Coronary artery (tissue), 2 donors: ENCODE measurements at places on chromosomes 16 and 17.

GRCh38 chr16:20393801-20394577 lies 10.5 kb downstream of the PDILT start:
- DNase-seq = no peak

- DNase-seq = no peak
These were observed 221.3 kb downstream of the SNX29 start for GRCh38 chr16:12197812-12198211.

DNA sequence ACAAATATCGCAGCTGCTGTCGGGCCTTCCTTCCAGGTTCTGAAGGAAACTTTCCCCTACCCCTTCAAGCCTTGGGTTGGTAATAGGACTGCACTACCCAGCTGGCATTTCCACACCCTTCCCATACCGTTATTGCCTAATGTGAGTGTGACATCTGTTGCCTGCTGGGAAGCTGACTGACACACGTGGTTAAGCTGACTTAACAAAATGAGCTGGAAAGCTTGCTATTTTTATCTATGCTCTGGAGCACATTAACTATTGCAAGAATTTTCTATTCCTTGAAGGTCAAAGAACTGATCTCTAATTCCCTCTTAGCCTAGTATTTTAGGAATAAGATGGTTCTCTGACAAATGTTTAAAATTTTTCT lies 79.5 kb downstream of the PMP22 start:
- DNase-seq = no peak

DNA sequence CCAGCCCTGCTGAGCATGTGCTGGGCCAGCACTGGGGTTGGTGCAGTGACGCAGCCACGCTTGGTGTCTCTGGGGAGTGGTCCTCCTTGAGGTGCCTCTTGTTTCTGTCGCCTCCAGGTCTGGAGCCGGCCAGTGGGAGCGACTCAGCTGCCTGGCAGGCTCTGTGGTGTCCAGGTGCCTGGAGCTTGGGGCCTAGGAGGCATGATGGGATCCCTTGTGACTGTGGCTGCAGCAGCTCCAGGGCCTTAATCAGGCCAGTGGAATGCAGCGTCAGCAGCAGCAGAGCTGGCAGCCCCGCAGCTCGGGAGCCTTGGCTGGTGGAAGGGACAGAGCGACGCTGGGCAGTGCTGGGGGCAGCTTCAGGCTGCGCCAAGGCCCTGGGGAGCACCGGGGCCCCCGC lies 74.7 kb upstream of the CIBAR2 start:
- DNase-seq = no peak

DNA sequence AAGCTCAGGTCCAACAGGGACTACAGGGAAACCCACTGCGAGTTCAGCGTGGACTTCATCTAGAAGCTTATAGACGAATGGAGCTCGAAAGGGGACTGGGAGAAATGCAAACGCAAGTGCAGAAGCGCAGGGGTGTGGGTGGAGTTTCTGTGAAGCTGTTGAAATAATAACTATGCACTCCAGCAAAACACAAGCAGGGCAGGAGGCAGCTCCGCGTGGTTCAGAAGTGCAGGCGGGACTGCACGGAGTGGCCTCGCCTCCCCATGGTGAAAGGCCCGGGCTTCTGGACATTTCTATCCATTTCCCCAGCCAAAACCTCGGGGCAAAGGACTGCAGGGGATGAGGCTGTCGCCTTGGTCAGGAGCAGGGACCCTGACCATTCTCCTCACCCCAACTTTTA lies 74.5 kb downstream of the ZNF423 start:
- no peak for DNase-seq

- DNase-seq = no peak
These were observed 68.4 kb upstream of the NKD1 start for GRCh38 chr16:50479771-50480170.

GRCh38 chr16:49839017-49839825 lies 16.7 kb downstream of the ZNF423 start:
- no peak for DNase-seq

- no peak for DNase-seq
These were observed 141.0 kb upstream of the CIBAR2 start for GRCh38 chr16:85253084-85253941.

GRCh38 chr16:66315210-66315825 lies 51.2 kb upstream of the CDH5 start:
- peak; percentile 81 for DNase-seq

- DNase-seq = no peak
These were observed at the start of gene COPZ2 for GRCh38 chr17:48037036-48037837. Gene COPZ2, minus strand, starts transcription at chr17:48037797. Its CDS starts 20 bp downstream, at chr17:48037777.

DNA sequence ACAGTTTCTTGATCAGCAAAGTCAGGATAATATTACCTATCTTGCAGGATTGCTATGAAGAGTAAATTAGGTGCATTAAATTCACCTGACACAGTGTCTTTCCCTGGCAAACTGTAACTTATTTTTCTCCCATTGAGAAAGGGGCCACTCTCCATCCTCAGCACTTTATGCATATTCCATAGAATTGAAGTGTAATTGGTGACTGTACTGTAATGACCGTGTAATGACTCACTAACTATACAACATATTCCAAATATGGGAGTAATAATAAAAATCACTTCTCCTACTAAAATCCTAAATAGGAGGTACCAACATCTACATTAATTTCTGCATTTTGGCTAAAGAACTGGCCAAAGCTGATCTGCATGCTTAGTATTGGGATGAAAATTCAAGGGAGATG lies 141.9 kb upstream of the NOG start:
- no peak for DNase-seq

- no peak for DNase-seq
These were observed 61.9 kb upstream of the DHX40 start for GRCh38 chr17:59503500-59503899.

- peak; percentile 75 for DNase-seq
These were observed 4.4 kb downstream of the TP53I13 start for GRCh38 chr17:29572691-29573557.

DNA sequence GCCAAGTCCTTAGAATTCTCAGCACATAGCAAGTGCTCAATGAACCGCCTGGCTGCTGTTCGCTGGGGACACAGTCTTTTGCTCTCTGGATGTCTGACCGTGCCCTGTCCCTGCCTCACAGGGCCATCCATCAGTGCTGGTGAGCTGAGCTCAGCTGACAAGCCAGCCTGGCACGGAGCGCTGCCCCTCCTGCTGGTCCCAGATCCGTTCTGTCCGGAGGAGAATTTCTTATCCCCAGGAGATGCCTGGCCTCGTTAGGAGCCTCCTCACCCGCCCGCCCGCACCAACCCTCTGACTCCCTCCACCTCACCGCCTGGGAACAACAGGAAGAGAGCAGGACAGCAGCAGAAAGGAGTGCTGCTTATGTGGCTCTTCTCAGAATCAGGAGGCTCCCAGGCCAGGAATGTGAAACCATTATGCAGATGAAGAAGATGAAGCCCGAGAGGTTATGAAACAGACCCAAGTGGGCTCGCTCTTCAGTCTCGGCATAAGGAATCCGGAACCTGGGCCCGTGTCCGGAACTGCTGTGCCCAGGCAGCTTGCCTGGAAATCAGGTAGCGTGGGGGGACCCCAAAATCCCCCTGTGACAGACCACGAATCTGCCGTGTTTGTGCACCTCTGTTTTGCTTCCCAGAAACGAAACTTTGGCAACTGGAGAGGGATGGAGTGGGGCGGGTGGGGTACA lies 28.8 kb upstream of the RMI2 start:
- no peak for DNase-seq

DNA sequence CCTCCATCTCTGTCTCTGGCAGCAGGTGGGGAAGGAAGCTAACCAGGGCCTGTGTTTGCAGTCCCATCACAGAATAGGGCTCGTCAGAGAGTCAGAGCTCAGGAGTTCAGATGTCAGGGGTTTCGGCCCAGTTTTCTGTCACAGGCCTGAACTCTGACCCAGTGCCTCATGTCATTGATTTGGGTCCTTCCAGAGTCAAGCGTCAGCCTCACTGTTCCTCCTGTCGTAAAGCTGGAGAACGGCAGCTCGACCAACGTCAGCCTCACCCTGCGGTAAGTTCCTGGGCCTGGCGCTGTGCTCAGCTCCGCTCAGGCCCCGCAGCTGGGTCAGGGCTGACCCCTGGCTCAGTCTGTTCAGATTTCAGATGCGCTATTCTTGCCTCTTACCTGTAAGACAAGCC lies 10.7 kb downstream of the CTNS start:
- DNase-seq = no peak

DNA sequence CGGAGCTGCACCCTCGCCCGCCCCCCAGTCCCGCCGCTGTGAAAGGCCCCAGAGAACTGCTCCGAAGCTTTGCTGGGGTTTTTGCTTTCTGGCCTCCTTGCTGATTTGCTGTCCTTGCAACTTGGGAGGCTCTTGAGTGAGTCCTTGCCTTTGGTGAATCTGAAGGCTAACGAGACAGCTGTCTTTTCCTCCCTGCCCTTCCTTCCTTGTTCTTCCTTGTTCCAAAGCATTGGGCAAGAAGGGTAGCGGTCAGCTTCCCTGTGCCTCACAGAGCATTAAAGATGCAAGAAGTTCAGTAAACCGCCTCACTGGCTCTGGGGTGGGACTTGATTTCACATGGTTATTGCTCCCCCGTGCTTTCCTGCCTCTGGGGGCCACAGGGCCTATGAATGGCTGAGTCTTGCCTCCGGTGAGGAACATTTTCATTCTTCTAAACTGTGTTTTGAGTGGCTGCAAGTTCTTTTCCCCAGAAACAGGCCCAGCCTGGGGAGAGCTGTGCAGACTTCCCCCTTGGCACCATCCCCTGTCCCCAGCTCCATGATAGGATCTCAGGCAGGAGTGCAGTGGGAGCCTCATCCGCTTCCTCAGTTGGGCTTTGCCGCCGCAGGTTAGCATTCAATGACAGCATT lies 1.4 kb downstream of the YPEL2 start:
- peak; percentile 84 for DNase-seq

- no peak for DNase-seq
These were observed 25.5 kb upstream of the PMP22 start for GRCh38 chr17:15290605-15291004.

DNA sequence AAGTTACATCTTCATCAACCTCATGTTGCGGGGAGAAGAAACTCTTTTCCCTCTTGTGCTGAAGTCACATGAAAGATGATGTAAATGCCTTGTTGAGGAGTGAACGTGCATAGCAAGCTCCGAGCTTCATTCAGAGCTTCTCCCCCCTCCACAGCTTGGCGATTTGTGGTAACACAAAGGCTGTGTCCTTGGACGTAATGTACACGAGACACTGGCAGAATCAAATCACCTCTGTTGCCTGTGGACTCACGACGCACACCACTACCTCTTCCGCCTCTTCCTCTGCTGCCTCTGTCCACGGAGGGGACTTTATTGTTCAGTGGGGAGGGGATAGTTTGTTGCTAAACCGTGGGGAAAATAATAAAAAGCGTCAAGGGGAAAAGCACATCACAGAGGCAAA lies 54.9 kb upstream of the CHMP6 start:
- DNase-seq = no peak

DNA sequence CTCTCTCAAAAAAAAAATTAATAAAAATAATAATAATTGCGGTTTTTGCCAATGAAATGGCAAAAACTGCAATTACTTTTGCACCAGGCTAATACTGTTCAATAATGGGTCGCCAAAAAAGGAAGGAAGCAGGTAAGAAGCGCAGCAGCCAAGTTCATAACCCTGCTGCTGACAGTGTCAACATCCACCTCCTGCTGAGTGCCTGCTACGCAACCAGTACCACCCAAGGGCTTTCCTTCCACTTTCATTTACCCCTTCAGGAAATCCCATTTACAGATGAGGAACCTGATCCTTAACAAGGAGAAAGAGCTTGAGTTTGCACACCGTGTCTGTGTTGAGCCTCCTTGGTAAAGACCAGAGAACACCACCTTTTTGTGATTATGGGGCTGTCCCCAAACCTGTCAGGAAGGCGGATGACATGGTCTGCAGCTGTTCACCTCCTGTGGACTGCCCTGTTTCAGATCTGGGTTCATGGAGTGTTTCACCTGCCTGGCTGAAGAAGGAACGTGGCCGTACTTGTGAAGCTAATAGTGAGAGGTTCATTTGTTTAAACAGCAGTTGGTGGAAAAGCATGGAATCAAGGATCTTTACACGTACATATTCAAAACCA lies 378.0 kb downstream of the SLC39A11 start:
- no peak for DNase-seq

DNA sequence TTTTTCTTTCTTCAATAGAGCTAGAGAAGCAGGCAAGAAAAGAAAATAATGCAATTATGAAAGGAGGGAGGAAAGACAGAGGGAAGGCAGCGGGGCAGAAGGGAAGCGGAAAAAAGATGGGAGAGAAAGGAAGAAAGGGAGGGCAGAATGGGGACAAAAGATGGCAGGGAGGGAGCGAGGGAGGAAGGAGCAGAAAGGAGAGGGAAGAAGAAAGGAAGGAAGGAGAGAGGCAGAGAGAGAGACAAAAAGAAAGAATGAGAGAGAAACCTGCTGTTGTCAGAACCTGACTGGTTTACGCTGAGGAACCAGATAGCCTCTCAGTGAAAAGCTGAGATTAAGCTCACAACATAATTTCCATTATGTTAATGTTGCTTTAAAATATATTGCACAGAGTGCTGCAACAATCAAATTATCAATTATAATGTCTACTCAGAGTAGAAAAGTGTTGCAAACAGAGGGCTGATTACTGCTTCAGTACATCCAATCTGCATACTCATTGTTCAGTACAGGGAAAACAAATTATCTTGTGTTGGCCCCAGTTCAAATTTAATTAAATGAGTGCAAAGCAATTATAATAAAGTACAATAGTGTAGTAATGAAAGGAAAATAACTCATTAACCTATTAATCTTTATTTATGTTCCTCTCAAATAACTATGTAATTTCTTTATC lies 32.0 kb upstream of the TOX3 start:
- no peak for DNase-seq

- no peak for DNase-seq
These were observed 34.6 kb downstream of the ERN1 start for GRCh38 chr17:64095144-64095882.

DNA sequence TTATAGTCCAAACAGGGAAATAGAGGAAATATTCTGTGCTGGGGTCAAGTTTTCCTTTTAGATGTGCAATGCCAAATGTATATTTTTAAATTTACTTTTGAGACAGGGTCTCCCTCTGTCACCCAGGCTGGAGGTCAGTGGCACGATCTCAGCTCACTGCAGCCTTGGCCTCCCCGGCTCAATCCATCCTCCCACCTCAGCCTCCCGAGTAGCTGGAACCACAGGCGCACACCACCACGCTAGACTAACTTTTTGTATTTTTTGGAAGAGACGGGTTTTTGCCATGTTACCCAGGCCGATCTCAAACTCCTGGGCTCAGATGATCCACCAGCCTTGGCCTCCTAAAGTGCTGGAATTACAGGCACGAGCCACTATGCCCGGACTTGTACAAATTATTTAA lies 25.8 kb upstream of the MED13 start:
- DNase-seq = no peak

- DNase-seq = peak; percentile 46
These were observed 232.2 kb downstream of the ZNF423 start for GRCh38 chr16:49623501-49624266.
